Stimulated activated naive CD8-positive, alpha-beta T cell treated with anti-CD3 and anti-CD28 coated beads, Interleukin-15, amount 100 ng/mL, for 72 hours (primary cell): ENCODE measurements at places on chromosomes 7 and 10.

GRCh38 chr10:119207713-119208552 lies 562 bp downstream of the GRK5 start:
- DNase-seq = peak; percentile 62

DNA sequence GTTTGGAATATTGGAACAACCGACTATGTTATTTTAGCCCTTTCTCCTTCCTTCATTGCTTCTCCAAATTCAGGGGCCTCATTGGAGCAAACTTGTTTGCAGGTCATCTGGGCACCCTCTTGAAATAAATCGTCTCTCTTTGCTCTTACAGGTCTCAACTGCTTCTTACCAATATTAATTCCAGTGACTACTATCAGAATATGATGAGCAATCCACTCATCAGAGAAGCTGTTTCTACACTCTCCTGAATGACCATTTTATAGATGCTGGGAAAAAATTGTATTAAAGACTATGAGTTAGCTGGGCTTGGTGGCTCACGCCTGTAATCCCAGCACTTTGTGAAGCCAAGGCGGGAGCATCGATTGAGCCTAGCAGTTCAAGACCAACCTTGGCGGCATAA lies 12.5 kb upstream of the HNRNPF start:
- no peak for DNase-seq

- DNase-seq = no peak
Measured at GRCh38 chr7:134371536-134371935, 54.8 kb upstream of the SLC35B4 start.

DNA sequence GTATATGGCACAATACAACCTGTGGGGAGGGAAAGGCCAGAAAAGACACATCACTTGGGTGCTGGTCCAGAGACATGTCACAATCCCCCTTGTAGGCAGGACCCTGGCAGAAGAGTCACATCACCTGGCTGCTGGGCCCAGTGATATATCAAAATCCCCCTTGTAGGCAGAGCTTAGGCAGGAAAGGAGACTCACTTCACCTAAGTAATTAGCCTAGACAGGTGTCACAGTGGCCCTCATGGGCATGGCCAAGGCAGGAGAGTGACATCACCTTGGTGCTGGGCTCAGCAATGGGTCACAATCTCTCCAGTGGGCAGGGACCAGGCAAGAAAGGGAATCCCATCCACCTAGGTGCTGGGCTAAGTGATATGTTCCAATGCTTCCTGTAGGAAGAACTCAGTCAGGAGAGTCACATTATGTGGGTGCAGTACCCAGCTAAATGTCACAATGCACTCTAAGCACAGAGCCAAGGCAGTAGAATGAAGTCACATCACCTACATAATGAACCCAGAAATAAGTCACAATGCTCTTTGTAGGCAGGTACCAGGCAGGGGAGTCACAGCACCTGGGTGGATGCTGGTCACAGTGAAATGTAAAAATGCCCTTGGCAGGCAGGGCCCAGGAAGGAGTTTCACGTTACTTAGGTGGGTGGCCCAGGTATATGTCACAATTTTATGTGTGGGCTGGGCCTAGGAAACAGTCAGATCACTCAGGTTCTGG lies 18.9 kb upstream of the ZNF736 start:
- DNase-seq = no peak

- DNase-seq = no peak
Measured at GRCh38 chr7:108193594-108194498, 63.7 kb upstream of the LAMB4 start.

DNA sequence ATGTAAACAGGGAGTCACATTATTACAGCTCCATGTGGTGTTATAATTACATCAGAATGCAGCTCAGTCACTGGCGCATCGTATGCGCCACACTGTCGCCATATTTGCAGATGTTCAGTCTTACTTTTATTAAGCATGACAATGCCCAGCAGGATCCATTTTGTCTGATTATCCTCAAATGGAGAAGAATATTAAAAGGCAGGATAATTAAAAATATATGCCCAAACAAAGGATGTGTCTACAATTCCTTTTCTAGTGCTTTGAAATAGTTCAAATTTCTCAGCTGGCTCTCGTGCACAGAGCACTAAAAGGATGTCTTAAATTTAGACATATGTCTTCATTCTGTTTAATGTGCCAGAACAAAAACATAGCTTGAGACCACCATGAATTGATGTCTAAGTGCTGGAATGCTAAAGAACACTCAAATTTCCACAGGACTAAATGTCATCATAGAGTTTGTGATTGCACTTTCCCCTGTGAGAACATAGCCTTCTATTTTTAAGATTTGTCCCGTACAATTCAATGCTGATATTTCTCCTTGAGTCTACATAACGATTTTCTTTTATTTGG lies 168.0 kb downstream of the DKK1 start:
- DNase-seq = no peak

DNA sequence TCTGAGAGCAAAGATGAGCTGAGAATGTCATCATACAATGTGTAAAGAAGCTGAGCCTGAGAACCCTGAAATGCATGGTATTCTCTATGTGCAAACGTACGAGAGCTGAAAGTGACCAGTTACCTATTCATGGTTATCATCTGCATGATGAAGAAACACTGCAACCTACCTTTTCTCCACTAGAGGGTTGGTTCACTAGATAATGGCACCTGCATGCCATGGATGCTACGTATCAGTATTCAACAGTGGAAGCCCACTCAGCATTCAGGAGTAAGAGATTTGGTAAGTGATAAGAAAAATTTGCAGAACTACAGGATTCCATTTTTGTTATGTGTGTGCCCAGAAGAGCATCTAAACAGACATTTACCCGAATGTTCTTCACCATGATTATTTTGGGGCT lies 145.4 kb downstream of the PTPRN2 start:
- DNase-seq = no peak

- DNase-seq = no peak
Measured at GRCh38 chr10:57008189-57008588, 647.1 kb upstream of the ZWINT start.

GRCh38 chr10:77070346-77070745 lies 567.3 kb downstream of the KCNMA1 start:
- no peak for DNase-seq

DNA sequence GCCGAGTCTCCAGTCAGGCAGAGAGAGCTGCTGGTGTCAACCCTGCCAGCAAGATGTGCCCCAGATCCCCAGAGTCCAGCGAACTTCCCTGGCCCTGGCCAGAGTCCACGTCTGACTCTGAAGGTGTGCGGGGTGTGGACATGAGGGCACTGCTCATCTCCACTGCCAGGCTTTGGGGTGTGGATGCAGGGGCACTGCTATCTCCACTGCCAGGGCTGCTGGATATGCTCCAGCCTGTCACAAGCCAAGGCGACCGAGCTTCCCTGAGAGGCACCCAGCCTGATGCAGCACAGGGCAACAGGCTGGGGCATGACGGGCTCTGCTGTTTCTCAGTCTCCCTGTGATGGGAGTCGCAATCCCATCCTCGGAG lies 596.8 kb downstream of the PTPRN2 start:
- DNase-seq = no peak

GRCh38 chr10:20986049-20986448 lies 88.9 kb upstream of the NEBL start:
- no peak for DNase-seq

DNA sequence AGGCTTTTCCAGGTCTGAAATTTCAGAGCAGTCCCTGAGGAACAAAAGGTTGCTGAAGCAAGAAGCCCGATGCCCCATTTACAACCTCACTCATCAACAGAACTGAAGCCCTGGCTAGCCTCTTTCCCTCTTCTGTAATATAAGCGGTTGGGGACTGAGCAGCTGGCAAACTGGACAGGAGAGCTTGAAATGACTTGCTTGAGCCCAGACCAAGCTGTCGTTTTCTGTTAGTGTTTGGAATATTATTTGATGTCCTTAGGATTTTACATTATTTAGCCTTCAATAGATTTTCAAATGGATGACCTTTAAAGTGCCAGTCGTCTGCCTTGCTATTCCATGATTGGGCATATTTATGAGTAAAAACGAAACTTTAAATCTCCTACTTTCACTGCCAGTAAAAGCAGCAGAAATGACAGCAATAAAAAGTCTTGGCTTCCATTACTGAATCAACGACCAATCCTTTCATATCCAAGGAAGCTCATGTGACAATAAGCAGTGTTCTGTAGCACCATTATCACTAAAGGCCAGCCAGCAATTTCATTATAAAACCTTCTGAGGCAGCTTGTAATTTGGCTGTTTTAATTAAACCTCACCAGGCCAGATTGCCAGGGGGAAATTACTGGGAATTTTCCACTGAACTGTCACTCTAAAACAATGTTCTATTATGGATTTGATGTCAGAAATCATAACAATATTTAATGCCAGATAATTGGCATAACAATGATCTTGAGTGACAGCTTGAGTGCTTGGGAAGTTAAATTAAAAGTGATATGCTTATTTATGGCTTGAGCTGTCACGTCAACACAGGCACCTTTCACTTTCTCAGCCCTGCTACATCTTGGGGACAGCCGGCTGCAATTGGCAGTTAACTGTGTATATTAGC lies 85.9 kb downstream of the LSMEM1 start:
- DNase-seq = no peak

GRCh38 chr7:32218154-32218467 lies 147.9 kb upstream of the PDE1C start:
- DNase-seq = no peak

DNA sequence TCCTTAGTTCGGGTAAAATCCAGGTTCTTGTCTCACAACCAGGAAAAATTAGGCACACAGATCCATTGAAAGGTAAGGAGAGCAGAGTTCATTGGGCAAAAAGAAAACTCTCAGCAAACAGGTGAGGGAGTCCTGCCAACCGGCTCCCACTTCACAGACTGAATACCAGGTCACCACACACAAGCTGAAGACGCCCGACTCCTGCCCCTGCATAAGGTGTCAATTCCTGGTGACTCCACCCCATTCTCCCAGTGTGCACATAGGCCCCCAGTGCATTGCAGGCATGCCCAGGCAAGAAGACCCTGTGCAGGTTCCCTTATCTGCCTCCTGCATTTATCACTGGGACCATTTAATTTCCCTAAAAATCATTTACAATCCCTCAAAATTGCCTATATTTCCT lies 354.6 kb downstream of the LRRTM3 start:
- DNase-seq = no peak

GRCh38 chr7:115306586-115306985 lies 384.7 kb downstream of the MDFIC start:
- DNase-seq = no peak

GRCh38 chr7:117024811-117025210 lies 71.5 kb downstream of the ST7 start:
- no peak for DNase-seq

DNA sequence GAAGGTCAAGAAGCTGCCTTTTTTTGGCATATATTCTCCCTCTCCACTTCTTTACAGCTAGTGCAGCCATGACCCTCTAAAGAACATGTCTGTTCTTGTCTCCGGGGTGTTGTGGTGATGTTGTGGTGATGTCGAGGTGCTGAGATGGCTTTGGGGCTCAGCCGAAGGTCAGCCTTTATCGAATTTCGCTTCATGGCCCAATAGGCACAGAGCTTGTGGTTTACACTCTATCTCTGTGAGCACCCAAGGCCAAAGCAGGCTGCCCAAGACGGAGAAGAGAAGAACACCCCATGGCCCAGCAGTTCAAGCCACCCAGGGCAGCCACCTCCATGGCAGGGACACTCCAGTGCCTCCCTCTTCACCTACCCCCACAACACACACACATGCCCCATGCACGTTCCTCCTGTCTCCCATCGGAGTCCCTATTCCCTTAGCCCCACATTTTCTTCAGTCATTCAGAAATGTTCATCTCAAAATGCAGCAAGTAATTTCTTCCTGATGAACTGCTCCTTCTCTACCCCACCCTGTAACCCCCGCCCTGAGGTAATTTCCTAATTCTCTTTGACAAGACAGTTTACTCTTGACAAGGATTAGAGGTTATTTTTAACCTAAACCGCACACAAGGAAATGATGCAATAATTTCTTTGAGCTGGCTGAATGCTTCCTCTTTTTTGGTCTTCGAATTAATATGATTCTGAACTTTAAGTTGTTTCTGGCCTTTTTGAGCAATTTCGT lies 18.6 kb upstream of the ADRB1 start:
- DNase-seq = peak; percentile 23

DNA sequence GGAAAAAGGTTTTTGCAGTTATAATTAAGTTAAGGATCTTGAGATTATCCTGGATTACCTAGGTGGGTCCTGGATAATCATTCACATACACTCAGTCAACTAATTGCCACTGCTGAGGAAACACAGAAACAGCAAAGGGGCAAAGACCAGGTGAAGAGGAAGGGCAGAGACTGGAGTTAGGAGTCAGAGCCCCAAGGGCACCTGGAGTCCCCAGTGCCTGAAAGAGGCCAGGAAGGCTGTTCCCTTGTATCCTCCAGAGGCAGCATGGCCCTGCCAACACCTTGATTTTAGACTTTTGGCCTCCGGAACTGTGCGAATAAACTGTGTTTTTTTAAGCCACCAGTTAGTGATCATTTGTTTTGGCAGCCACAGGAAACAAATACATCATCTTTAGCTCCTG lies 24.6 kb downstream of the PRR15 start:
- no peak for DNase-seq

DNA sequence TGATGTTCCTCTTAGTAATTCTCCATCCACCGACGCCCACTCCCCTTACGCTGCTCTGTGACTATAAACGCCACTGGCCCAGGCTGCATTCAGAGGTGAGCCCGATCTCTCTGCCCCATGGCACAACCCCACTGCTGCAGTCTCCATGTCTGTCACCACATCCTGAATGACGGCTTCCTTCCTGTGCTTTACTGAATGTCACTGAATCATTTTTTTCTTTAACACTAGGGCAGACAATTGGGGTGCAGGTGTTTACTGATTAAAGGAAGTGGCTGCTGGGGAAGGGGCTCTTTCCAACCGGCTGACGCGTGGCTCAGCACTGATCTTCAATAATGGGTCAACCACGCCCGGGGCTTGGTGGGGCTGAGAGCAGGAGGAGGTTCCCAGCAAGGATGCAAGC lies 208.3 kb downstream of the USP6NL start:
- DNase-seq = peak; percentile 58

DNA sequence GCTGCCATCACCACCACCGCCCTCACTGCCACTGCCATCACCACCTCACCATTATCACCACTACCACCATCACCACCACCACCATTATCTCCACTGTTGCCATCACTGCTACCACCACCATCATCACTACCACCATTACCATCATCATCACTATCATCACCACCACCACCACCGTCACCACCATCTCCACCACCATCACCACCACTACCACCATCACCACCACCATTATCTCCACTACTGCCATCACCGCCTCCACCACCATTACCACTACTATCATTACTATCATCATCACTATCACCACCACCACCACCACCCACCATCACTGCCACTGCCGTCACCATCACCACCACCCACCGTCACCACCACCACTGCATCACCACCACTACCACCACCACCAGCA lies 9.9 kb upstream of the COL13A1 start:
- DNase-seq = no peak

DNA sequence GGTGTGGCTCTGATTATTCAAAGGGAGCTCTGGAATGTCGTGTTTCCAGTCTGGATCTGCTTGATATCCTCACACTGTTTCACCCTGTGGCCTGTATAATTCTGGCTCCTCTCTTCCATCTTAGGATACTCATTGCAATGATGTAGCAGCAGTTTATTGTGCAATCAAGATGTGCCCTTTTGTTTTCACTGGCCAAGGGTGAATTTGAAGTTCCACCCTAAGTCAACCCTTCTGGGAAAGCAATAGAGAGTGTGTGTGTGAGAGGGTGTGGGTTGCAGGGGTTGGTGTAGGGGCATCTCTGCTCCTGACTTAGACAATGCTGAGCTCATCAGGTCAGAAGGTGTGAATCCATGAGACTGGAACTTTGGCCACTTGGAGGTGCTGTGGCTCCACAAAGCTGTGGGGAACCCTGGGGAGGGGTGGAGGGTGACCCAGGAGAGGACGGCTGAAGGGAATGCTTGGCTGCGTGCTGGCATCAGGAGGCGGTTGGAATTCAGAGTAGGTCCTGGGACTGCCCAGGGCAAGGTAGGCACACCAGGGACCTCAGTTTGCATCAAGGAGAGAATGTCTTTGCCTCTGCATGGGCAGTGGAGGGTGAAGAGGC lies 118.0 kb upstream of the PRSS58 start:
- DNase-seq = no peak
